ENCODE measurements at places on chromosomes 3 and 15. TPM values are rescaled to one million over a fixed set of nuclear protein-coding genes. Genes with fewer than 3 reads are reported as not detected.

The TMOD2 gene
- 9.7 TPM for total RNA-seq

The ADGRG7 gene
- 0.23 TPM for total RNA-seq

The DISP2 gene
- 0.18 TPM for total RNA-seq

The KIF9 gene
- total RNA-seq = 9.5 TPM

- no peak for DNase-seq
Observed at GRCh38 chr3:195115600-195116406, 155.2 kb downstream of the XXYLT1 start.

GRCh38 chr3:99777708-99778107 is 40.0 kb upstream of the CMSS1 start:
- DNase-seq = no peak

DNA sequence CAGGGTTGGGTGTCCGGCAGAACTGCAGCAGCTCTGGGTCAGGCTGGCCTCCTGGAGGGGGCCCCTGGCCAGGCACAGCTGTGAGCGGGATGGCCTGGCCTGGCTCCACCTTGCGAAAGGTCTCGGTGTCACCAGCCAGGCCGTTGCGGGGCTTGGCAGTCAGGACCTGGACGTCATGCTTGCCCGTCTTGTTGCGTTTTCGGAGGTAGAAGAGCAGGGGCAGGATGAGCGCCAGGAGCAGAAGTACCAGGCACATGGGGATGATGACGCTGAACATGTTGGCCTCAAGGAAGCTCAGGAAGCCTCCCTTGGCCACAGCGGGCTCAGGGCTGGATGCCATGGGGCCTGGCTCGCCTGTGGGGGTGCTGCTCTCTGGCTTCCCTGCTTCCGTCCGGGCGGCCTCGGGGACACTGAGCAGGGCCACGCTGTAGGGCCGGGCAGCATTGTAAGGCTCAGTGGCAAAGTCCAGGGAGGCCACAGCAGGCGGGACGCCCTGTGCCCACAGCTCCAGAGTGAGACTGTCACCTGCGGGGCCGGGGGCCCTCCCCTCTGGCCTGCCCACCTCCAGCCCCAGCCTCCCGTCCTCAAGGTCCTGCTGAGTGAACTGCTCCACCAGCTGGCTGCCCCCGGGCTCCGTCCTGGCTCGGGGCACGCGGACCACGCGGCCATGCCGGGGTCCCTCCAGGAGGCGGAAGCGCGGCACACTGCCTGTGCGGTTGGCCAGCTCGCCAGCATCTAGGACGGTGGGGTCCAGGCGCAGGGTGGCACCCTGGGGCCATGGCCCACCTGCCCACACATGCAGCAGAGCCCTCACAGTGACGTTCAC is 28.1 kb downstream of the SNX33 start:
- DNase-seq = no peak

- no peak for DNase-seq
Observed at GRCh38 chr15:23589012-23589411, 23.5 kb downstream of the MKRN3 start.

DNA sequence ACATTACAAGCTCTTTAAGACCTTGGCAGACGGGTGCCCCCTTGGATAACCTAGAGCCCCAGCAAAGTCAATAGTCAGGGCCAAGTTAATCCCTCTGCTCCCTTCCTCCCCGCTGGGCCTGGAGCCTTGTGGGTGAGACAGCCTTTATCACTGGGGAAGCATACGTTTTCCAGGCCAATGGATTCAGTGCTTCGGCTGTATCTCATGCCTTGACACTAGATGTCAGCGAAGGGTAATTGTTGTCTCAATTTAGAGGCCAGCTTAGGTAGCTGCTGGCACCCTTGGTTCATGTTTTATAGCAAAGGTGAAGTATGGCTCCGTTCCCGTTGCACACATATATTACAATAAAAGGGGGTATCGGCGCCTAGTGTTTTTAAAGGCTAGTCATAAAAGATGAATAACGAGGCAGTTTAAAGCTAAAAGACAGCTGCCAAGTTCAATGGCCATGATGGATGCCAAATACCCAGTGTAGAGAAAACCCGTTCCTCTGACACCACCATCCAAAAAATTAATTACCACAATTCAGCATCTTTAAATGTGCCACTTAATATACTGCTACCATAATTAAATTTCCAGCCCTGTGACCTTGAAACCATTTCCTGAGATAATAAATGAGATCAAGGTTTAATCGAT is 52.3 kb upstream of the BNIP2 start:
- no peak for DNase-seq

DNA sequence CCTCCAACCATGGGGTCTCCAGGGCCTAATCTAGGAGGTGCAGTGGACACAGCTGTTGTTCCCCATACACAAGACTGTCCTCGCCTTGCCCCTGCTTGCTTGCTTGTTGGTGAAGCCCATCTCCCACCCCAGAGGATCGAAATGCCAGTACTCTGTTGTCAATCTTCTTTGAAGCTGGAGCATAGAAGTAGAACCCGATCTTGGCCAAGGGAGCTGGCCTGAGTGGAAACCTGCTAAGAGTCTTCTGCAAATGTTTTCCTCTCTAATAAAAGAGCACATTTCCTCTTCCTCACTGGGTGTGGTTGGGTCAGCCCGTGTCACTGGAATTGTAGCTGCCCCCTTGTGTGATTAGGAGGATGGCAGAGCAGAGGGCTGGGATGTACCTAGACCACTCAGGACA is 85.4 kb downstream of the HES1 start:
- DNase-seq = no peak

DNA sequence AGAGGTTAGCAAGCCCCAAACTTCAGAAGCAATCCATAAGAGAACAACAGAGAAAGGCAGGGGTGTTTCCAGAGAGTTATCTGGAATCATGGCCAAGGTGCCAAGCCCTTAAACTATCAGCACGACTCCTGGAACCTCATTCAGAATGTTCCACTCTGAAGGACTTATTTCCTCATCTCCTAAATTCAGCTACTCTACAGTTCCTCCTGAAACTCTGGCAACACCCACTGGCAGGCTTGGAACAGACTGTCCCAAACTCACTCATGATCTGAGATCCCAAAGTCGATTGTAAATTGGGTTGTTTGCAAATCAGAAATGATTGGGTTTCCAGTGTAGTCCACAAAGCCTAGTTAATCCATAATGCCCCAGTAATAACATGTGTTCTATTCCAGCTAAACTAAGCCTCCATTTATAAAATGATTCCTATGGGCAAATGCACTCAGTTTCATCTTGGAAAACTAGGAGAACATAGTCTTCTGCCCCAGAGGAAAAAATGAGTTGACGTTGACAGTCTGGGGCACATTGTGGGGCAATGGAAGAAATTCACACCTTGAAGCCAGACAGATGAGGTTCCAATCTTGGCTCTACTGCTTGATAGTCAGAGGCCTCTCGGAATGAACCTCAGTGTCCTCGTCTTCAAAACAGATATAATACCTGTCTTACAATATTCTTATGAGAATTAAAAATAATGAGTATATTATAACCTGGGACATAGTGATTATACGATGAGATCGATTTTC is 65.9 kb downstream of the SLCO2A1 start:
- no peak for DNase-seq

DNA sequence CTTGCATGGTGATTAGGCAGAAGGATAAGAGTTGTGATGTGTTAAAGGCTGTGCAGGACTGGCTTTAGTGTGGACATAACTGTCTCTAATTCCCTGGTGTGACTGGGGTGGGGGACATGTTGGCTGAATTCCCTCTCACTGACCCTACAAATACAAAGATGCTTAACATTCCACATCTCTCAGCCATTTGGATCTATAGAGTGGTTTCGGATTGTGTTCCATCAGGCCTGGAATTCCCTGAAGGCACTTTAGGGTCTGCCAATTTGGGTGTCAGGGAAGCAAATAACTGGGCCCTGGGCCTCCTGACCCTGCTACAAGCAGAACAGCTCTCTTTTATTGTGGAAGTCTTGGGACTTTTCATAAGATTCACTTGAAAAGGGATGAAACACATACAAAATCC is 56.2 kb downstream of the ARHGEF26 start:
- no peak for DNase-seq

DNA sequence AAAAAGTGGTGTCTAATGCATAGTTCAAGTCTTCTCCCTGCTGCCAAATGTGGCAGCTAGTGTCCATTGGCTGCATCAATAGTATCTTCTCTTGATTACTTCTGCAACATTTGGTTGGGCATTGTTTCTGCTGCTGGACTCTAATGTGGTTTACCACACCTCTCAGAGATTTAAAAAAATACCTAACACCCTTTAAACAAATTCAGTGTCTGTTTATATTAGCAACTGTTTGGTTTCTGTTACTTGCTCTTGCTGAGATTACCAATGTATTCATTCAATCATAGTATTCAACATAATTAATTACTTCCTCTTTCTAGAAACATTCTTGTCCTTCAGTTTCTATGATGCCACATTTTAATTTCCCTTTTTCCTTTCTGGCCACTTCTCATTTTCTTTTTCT is 20.3 kb upstream of the NECTIN3 start:
- DNase-seq = no peak

DNA sequence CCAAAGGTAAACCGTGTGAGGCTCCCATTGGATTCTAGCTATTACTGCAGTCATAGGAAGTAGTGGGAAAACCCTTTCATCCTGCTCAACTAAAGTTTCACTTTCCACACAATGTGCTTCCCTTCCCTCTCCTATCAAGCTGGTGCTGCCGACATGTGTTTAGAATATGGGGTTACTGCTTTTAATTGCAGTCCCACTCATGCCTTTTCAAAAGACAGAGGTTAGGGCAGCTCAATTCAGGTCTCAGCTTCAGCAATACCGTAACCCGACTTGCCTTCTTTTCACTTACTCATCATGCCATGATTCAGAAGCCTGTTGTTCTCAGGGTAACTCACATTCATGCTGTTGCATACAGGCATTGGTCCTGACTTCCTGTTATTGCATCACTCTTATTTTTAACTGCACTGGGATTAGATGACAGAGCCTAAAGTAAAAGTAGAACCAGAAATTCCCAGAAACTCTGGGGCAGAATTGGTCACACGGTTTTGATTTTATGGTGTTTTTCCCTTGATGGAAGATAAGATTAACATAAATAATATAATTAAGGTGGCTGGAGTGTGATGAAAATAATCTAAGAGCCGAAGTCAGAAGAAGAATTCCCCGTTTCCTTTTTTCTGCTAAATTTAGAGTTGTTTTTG is 45.7 kb downstream of the C2CD4B start:
- DNase-seq = no peak

DNA sequence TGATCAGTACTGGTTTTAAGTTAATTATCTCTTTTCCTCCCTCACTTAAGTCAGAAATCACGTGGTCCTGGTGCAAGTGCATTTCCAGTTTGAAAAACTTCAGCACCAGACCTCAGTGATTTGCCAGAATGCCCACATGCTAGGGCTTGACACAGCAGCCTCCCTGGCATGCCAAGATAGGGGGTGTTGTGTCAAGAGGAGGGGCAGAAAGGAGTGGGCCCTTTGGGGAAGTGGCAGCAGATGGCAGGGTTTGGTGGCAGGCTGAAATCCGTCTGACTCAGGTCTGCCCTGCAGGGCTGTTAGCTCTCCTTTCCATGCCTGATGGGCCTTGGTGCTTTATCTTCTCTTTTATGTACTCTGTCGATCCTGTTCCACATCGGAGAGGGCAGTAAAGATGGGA is 23.4 kb downstream of the PXK start:
- peak; percentile 13 for DNase-seq

DNA sequence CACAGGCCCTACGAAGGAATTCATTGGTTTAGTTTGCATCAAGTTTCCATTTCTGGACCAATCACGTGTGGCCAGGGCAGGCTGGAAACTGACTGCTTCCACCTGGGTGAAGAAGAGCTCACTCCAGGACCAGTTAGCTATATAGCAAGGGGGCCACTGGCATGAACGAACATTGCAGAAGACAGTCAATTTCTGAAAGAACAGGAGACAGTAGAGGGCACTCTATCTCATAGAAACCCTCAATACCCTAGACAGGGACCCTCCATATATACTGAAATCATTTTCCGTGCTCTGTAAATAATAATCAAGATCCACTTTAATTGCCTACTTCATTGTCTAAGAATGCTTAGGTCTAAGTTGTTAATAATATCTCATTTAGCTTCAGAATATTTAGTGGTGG is 215.6 kb downstream of the CADPS start:
- DNase-seq = no peak

GRCh38 chr3:168327856-168328255 is 232.1 kb upstream of the GOLIM4 start:
- DNase-seq = no peak

- no peak for DNase-seq
Observed at GRCh38 chr3:145952536-145952935, 208.4 kb downstream of the PLOD2 start.

DNA sequence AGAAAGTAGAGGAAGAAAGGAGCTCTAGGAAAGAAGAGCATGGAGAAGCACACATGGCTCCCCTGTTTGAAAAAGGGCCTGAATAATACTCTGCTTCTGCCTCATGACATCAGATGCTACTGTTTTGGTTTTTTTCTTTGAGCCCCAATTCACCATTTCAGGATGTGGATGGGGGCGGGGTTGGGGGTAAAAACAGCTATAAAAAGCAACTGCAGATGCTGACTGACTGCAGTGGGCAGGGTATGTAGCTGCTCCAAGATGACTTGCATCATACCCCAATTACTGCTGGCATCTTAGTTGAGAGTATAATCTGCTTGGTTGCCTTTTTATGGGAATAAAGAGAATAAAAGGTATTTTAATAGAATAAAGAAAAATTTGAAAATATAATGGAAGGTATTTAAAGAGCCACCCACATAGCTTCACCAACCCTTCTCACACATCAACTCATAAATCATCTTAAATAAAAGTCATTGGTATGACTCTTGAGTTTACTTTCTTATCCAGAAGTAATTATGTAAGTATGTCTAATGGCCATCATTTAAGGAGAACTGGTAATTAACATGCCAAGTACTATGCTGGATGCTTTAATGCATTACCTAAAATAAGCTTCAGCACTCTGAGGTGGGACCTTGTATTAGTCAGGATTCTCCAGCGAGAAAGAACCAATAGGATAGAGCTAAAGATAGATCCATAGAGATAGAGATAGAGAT is 36.4 kb upstream of the TMEM45A start:
- no peak for DNase-seq

- DNase-seq = no peak
Observed at GRCh38 chr3:15683253-15683652, 81.7 kb downstream of the BTD start.

GRCh38 chr3:133910422-133910821 is 14.7 kb upstream of the RAB6B start:
- no peak for DNase-seq

DNA sequence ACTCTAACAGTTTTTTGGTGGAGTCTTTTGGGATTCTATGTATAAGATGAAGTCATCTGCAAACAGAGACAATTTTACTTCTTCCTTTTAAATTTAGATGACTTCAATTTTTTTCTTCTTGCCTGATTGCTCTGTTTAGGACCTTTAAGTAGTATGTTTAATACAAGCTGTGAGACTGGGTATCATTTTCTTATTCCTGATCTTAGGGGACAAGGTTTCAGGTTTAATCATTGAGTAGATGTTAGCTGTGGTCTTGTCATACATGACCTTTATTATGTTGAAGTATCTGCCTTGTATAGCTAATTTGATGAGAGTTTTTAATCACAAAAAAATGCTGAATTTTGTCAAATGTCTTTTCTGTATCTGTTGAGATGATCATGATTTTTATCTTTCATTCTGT is 20.6 kb downstream of the GRM2 start:
- no peak for DNase-seq

GRCh38 chr3:28150465-28151206 is 90.8 kb upstream of the CMC1 start:
- DNase-seq = peak; percentile 9
